ENCODE measurements at places on chromosomes 4 and X.

DNA sequence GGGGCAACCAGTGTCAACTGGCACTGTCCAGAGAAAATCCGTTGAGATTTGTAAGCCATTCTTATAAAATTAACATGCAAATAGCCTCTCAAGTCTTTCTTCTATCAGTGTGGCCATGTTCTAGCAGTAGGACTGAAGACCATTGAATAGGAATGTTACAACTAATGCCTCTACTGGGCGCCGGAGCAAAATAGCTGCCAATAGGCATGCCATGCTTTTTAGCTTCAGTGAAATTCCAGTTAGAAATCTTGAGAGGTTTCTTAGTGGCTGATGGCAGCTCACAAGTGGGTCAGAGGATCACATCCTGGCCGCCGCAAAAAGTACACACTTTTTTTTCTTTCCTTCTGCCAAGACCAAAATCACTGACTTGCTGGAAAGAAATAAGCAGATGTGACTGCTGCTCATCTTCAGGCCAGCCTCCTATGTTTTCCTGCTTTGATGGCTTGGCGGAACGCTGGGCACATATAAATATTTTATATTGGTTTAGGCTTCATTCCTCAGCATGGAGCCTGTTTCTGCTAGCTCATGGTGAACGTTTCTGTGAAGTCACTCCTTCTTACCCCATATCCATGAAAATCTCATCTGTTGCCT, 293.1 kb downstream of the TENM3 start:
- no peak for DNase-seq

- DNase-seq: no peak
Observed at GRCh38 chr4:99983289-99983943, 33.3 kb upstream of the H2AZ1 start.

GRCh38 chrX:12611471-12611870, 179.7 kb upstream of the PRPS2 start:
- no peak for DNase-seq

DNA sequence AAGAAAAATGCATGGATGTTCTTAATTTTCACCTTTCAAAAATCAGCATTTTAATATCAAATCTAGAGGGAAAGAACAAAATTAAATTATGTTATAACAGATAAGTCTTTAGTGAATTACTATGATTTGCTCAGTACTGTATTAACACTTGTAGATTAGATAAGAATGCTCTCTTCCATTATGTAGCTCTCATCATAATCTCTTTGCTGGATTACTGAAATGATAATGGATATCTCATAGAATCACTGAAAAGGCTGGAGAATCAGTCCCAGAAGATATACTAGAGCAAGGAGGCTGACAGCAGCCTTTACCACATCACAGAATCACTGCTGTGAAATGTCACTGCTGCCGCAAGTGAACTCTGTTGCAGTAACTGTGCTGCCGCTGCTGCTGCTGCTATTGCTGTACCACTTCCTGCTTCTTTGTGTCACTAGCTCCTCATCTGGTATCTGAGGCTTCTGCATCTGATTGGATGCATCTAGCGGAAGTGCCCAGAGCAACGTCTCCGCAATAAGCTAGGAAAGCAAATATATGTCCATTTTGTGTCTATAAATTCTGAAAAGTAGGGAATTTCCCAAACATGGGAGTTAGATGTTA, 738.2 kb downstream of the ADGRL3 start:
- DNase-seq: no peak

DNA sequence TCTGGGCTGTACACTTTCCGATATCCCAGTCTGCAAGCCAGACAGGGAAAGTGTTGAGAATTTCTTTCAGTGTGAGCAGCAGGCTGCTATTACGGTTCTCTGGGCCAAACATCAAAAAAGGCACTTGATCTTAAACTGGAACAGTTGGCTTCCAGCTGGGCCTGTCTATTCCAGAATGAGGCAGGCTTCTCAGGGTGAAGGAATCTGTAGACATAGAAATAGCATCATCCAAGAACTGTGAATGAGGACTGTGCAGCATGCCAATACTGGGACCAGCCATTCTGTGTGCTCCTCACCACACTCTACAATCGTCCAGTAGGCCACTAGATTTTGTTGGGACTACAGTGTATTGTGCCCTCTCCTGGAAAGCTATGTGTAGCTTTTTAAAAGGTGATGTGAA, 31.1 kb downstream of the ART3 start:
- no peak for DNase-seq

- no peak for DNase-seq
Observed at GRCh38 chrX:147733369-147733768, 178.3 kb upstream of the FMR1 start.

DNA sequence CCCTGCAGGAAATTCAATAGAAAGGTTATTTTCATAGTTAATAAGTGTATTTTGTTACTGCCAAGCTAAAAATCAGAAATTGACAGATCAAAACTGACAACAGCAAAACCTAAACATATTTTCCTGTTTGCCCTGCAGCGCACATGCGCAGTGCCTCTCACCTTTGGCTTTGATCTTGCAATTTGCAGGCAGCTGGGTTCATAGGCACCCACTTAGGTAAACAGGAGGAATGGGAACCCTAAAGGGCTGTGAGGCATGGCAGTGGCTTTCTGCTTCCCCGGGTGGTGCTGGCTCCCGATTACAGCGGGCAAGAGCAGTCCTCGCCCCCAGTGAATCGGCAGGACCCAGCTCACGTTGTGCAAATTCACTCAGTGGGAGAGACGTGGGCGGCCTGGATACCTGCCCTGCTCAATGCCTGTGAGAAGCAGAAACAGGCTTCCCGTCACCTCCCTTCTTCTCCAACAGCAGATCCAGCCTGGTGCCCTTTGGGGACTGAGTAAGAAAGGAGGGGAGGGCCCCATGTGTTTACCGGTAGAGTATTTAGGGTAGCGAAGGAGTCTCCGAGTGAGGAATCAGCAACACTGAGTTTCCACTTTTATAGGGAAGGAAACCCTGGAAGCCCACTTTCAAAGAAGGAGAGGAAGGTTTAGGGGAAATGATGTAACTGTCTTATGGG, 25.7 kb downstream of the CCKAR start:
- no peak for DNase-seq

GRCh38 chrX:126723881-126724280, 95.6 kb upstream of the PRR32 start:
- no peak for DNase-seq

- DNase-seq: no peak
Observed at GRCh38 chr4:178917756-178918155, 1475.5 kb upstream of the AGA start.

GRCh38 chr4:183326853-183327252, 4.6 kb upstream of the CLDN24 start:
- DNase-seq: no peak

DNA sequence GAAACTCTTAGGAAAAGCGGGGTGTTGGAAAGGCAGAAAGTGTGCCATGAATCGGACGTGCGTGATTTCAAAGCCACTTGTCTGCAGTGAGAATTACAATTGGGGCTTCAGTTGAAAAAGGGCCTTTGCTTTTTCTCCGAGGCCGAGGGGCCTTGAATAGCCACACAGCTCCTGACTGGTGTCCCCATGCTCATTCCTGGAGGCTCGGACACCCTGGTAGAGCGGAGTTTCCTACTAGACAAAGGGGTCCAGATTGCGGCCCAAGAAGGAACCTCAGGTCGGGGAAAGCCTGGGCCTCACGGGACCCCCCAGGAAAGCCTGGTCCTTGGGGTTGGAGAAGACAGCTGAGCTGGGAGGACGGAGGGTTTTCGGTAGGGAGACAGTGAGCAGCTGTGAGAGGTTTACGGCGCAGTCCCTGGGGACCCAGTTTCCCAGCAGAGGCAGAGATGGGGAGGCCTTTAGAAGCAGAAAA, 3.0 kb upstream of the SHOX start:
- no peak for DNase-seq

DNA sequence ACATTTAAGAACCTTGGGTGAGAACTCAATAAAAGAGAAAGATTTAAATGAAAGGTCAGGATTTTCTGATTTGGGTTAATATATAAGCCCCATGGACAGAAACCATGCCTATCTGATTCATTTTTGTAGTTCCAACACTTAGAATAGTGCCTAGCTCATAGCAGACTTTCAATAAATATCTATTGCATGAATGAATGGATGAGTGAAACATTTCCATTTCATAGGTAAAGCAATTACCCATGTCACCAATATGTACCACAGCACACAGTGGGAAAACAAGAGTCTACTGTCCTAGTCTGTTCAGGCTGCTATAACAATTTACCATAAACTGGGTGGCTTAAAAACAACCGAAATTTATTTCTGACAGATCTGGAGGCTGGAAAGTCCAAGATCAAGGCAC, 63.9 kb upstream of the PTPN13 start:
- no peak for DNase-seq

DNA sequence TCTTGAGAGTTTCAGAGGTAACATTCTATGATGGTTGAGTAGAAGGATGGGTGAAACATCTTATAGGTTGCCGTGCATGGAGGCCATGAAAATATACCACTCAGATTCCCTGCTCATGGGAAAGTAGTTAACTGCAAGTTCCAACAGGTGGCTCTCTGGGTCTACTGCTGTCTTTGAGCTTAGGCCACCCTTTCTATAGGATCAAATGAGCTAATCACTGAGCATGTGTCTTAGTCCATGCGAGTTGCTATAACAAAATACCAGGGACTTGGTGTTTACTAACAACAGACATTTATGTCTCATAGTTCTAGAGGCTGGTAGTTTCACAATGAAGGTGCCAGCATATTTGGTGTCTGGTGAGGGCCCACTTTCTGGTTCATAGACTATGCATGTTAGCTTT, 144.8 kb upstream of the UNC5C start:
- DNase-seq: no peak

GRCh38 chrX:23732704-23733103, 10.4 kb downstream of the ACOT9 start:
- no peak for DNase-seq

DNA sequence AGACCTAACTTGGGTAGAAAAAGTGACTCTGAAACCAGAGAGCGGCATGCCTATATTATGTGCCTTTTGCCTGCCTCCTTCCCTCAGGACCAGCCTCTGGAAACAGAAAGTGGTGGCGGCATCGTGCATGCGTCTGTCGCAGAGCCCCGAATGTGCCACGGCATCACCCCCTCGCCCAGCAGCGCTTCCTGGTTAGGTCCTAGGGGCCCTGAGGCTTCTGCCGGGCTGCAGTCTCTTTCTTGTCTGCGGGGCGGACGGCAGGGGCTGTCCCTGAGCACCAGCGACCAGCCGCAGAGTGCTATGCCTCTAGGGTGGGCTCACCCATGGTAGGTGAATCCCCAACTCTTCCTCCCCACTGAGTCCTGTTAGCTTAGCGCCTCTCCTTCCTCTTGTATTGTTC, 68.7 kb downstream of the VSIG4 start:
- no peak for DNase-seq

DNA sequence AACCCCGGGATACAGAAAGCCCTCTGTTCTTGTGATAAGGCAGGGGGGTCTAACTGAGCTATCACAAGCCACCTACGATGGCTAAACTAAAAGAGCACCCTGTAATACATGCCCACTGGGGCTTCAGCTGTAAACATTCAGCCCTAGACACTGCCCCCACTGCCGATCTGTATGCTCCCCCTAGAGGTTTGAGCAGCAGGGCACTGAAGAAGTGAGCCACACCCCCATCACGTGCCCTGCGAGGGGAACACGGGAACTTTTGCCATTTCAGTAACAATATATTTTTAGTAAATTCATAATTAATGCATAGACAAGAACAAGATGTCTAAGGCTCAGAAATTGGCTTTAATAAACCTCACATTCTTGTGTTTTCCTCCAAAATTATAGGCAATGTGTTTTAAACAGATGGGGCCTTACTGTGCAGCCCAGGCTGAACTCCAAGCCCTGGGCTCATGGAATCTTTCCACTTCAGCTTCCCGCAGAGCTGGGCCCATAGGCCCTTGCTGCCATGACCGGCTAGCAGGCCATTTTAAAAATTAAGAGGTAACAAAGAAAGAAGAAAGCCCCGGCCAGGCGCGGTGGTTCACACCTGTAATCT, 235.3 kb upstream of the SFRP2 start:
- no peak for DNase-seq

- DNase-seq: peak; percentile 66
Observed at GRCh38 chr4:186266729-186267456, 904 bp downstream of the F11 start.

DNA sequence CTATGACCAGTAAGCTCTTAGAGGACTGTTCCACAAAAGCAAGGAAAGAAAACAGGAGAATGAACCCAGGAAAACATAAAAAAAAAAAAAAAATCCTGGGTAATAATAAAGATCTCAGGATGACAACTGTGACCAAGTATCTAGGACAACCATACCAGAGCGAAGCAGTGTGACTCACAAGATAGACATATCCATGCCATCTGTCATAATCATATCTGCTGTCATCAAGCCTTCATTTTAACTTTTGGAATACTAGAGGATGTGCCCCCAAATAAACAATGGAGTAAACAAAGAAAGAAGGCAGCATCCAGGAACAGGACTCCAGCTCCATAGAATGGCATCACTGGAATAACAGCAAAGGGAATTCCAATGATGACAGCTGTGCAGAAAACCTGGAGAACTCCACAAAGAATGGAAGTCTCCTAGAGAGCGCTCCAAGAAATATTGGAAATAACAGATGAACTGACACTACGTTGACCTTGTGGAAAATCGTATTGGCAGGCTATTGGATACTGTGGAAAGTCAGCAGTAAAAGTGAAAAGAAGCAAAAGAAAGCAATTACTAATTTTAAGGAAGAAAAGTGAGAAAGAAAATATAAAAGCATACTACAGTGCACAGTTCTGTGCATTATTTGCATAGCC, 35.3 kb downstream of the HPGDS start:
- DNase-seq: no peak

GRCh38 chr4:6472387-6473263, at the start of gene PPP2R2C:
Gene PPP2R2C, minus strand, starts transcription at chr4:6472614. Its CDS starts 385 bp downstream, at chr4:6472229.
- no peak for DNase-seq

GRCh38 chr4:75989846-75990528, 758 bp downstream of the SDAD1 start:
- no peak for DNase-seq

GRCh38 chrX:47497271-47497888, 14.4 kb upstream of the ZNF41 start:
- DNase-seq: no peak

DNA sequence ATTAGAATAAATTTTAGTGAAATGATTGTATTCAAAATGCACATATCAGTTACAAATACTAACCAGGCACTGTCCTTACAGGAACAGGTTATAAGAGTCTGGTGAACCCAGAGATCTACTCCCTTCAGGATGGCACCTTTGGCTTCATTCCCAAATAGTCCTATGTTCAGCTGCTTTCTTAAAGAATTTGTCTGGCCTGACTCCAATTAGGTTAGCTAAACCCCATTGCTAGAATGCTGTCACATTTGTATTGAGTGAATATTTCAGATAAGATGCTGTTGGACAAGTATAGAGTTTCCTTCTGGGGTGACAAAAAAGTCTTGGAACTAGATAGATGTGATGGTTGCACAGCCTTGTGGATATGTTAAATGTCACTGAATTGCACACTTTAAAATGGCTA, 69.4 kb downstream of the EFHC2 start:
- no peak for DNase-seq

GRCh38 chrX:103741879-103742278, 31.2 kb downstream of the TMEM31 start:
- DNase-seq: no peak

DNA sequence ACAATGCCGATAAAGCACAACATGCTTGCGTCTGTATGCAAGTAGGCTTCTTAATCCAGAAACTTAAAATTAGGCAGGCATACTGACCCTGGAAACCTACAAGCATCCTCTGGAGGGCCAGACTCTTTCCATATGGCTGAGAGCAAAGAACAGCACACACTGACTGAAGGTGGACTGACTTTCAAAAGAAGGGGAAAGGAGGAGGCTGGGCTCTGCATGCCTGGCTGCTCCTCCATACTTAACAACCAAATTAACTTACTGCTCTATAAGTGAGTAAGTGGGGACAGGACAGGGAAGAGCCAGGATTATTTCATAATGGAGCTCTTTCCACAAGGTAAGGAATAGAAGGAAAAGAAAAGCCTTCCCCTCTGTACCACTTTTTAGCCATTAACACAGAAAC, 55.9 kb upstream of the ATP8A1 start:
- no peak for DNase-seq
